ENCODE measurements at places on chromosomes 5 and 9.

DNA sequence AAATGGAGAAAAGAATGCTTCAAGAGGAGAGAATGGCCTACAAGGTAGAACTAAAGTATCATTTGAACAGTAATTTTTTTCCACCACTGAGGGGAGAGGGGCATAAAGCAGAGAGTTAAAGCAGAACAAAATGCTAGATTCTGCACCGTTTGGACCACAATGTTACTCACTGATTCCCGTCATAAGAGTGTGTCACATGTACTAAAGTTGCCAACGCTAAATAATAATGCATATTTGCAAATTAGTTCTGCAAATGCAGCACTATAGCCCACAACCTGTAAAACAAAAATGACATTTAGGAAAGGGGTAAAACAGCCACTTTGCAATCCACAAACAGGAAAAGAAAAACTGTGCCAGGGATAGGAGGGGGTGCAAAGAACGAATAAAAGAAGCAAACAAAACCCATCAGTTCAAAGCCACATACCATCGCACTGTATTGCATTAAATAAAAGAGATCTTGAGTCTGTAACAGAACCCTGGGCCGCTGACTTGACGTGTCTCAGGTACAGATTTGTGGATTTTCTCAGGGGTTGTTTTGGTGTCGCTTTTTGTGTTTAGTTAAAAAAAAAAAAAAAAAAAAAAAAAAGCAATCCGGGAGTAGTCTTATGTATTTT, 7.7 kb upstream of the NFIB start:
- DNase-seq, result no peak

DNA sequence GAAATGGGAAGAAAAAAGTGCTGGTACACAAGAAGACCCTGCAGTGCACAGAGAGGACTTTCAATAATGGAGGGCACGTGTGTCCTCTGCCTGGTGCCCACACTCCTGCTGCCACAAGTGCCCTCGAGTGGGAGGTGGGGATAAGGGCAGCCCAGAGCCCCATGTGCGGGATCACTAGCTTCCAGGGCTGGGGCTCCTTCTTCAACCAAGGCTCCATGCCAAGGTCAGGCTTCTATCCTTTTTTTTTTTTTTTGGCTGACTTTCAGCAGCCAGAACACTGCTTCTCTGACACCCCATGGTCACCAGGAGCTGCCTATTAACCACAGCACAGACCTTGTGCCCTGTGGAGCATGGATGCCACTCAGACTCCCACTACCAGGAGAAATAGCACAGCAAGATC, 7.5 kb downstream of the ACSL6 start:
- DNase-seq, result no peak

- DNase-seq, result no peak
These were observed 11.6 kb upstream of the SPTAN1 start for GRCh38 chr9:128540634-128541360.

DNA sequence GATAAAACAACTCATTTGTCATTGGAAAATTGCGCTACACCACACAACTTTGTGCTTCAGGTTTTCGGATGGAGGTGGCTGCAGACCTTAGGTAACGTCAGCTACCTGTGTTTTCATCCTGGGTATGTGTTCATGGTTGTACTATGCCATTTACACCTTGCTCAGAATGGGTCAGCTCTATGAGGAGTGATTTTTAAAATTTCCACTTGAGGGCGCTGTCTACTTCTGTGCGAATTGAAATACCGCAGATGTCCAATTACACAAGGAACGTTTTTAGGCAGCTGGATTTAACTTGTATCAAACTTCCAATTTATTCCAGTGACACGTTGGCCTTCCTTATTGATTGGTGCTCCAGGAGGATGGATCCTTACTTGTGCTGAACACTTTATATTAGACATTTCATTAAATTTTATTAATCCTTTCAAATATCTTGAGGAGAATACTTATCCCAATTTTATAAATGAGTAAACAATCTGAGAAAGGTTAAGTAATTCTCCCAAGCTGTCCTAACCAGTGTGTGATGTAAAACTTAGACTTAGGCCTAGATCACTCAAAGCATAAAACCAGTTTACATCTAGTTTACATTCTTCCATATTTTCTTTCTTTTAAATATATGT, 23.4 kb downstream of the DMRTA1 start:
- DNase-seq, result no peak

GRCh38 chr9:113609562-113610318, 146.2 kb downstream of the RGS3 start:
- DNase-seq, result no peak

DNA sequence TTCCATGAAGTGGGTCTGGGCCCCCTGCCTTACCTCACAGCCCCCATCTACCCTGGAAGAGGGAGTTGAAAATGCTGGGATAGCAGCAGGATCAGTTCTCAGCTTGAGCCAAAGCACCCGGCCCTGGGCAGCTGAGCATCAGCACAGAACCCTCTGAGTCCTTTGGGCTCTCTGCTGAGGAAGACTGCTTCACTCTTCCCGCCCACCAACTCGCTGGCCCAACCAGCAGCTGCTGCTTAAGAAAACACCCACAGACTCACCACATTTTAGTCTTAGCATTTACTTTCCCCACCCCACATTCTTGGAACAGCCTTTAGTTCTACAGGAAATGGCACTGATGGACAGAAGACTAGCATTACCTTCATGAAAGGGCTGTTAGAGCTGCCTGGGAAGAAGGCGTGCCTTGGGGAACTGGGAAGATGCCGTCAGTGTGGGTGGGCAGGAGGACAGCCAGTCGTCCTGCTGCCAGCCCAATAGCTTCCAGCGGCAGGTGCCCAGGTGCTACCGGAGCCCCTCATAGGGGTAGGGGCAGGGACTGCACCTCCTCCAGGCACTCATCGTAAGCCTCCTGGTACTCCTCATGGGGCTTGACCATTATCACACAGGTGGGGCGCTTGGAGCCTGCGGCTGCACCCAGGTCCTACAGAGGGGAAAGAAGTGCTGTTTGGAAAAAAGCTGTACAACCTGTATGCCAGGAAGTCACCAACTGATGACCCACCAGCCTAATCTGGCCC, 4.3 kb downstream of the NHP2 start:
- no peak for DNase-seq

GRCh38 chr5:59393585-59394420, 499.7 kb downstream of the PDE4D start:
- no peak for DNase-seq

DNA sequence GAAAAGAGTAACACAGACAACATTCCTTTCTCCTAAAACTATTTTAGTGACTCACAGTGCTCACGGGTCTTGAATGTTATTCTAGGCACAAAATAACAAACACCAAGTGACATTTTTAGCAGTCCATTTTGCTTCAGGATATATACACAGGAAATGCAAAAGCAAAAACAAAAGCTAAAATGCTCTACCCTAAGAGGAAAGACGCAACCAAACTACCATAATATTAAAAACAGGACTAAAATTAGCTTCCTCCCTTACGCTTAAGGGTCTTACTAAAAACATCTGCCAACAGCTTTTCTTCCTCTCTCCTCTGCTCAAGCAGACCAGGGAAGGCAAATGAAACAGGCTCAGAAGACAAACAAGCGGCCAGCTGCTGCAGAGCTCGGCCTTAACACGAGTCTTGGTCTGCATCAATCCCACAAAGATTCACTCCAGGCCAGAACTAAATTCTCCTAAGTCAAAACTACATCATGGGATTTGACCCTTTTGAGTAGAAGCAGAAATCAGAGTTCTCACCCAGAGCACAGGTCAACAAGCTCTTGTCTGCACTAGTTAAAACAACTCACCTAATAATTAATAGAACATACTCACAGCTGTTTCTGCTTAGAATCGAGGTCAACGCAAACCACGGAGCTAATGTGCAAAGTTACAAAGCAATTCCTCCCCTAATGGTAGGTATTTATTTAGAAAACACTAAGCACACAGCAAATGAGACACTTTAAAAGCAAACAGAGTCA, 62.3 kb downstream of the RAPGEF1 start:
- DNase-seq, result no peak

DNA sequence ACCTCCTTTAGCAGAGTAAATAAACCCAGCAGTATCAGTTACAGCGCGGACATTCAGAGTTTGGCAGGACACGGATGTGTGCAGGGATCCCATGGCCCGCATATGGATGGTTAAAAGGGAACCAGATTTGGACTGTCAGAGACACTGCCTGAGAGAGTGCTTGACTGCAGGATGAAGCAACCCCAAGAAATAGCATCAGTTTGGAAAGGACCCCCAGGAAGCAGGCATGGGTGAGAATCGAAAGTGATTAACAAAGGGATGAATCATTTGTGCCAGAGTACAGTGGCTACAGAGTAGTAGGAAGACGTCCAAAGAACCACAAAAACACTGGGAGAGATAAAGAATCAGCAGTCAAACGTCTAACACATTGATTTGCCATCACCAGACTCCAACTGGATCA, 5.5 kb downstream of the C7 start:
- DNase-seq, result no peak

DNA sequence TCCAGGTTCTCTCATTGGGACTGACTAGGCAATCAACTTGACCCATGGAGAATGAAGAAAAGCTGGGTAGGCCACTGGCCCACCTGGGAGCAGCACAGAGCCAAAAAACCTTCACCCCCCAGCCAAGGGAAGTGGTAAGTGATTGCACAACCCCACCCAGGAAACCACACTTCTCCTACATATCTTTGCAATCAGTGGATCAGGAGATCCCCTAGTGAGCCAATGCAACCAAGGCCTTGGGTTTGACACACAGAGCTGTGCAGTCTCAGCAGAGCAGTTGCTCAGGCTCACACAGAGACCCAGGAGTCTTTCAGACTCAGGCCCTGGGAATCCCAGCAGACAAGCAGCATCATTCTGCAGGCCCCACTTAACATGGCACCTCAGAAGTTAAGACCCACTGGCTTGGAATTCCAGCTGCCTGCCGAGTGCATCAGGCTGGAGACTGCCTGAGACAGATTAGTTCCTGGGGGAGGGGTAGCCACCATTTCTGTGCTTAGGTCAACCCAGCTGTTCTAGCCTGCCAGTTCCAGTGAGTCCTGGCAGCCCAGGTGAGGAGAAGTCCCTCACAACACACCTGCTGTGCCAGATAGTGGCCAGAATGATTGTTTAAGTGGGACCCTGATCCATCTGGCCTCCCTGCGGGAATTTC, 136.4 kb downstream of the SAXO1 start:
- DNase-seq, result no peak

DNA sequence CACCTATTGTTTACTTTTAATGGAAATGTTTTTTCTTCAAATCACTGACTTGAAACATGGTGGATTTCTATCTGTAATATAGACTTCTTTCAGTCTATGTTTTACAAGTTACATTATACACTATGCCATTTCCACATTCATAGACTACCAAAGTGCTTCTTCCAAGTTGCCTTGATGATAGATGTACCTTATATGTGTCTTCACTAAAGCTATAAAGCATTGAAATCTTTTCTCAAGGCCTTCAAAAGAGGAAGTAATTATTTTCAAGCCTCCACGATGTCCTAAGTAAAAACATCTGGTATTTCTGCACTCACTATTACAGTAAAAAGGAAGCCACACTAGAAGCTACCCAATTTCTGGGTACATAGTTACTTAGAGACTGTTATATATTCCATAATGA, 113.3 kb downstream of the FGF10 start:
- no peak for DNase-seq

- no peak for DNase-seq
These were observed 20.3 kb upstream of the GRAMD2B start for GRCh38 chr5:126402621-126403555.

DNA sequence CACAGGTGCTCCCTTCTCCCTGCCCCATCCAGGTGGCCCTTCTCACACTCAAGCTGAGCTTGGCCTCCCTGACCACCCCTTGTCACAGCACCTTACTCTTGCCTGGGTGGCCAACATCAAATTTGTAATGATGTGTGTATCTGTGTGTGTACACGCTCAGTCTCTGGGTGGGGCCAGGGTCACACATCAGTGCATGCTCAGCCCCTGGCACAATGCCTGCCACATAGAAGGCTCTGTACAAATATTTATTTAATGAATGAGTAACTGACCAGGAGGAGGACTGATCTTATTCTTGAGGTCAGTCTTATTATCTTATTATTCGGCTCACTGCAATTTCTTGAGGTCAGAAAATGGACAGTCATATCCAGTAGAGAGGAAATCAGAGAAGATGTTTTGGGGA, 41.3 kb upstream of the HAND1 start:
- no peak for DNase-seq

GRCh38 chr5:38535248-38535750, 21.1 kb downstream of the LIFR start:
- DNase-seq, result no peak

DNA sequence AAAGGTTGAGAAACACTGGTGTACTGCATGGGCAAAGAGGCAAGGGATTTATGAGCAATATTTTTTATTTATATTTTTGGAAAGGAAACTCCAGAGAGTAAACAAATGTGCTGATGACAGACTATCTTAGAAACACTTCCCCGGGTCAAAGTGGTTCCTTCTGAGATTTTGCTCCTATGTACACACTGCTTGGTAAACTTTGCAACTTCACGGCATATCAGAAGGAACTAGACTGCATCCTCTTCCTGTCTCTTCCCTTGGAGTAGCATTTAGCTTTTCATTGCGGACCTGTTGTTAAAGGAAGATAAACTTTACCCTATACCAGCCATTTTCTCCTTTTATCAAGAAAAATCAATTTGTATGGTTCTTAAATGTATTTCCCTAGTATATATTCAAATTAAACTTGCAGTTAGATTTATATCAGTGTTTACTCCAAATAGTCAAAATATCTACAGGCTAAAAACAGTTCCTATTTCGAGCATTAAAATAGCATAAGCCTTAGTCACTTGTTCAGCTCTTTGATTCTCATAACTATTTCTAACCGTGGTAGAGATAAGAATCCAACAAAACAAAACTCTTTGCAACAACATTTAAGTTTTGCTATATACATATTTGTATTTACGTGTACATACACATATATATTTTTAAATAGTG, 48.0 kb upstream of the LRRC19 start:
- no peak for DNase-seq

DNA sequence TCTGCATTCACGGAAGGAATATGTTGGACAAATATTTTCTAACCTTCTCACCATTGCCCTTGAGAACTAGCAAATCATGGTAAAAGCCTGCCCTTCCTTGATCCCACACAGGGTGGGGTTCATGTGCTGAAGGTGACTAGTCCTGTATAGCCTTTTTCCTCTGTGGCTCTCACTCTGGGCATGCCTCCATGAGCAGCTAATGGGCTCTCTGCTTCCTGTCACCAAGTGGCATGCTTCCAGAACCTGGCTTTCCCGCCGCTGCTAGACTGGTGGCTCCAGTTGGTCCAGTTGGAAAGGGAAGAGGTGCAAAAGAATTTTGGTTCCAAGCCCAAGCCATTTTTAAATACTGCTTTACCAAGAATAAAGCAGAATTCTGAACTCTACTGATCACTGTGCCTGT, 35.5 kb downstream of the FBXO10 start:
- no peak for DNase-seq
